ENCODE measurements at places on chromosomes 2 and 18.

- no peak for DNase-seq
Observed at GRCh38 chr2:147438882-147439281, 405.9 kb upstream of the ACVR2A start.

DNA sequence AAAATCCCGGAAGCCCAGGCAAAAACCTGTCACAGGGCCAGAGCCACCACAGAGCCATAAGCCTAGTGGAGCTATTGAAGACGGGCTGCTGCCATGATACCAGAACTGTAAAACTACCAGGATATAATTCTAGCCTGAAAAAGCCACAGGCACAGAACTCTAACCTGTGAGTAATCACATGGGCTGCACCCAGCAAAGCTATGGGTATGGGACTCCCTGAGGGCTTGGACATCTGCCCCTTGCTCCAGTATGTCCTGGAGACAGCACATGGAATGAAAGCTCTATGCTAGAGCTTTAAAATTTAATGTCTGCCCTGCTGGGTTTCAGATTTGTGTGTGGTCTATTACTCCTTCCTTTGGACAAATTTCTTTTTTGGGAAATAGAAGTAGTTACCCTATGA is 2183.6 kb upstream of the CELF4 start:
- DNase-seq: no peak

- no peak for DNase-seq
Observed at GRCh38 chr2:170481201-170481600, 233.9 kb upstream of the SP5 start.

DNA sequence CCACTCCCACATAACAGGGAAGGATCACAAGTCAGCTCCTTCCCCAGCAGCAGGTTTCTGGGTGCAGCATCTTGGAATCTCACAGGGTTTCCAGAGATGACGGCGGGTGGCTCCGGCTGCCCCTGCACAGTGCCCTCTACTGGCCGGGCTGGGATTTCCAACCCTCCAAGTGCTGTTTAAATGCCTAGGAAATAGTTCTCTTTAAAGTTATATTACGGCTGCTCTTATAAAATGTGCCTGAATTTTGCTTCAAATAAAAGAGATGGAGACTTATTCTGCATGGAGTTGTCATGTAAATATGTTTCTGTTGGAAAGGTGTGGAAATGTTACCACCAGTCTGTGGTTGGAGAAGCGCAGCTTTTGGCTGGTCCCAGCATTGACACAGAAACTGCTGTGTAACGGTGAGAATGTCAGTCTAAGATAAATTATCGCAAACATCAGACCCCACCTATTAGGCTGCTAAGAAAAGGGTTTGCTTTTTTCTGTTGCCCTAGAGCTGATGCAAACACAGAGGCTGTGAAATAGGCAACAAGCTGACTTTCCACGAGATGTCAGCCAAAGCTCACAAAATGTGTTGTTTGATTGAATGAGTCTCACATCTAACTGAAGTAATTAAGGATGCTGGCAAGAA is 3.3 kb upstream of the HJURP start:
- DNase-seq: no peak

- DNase-seq: no peak
Observed at GRCh38 chr2:105749583-105750400, 5.1 kb downstream of the NCK2 start.

GRCh38 chr2:44136252-44136651 is 32.4 kb upstream of the PPM1B start:
- peak; percentile 72 for DNase-seq

DNA sequence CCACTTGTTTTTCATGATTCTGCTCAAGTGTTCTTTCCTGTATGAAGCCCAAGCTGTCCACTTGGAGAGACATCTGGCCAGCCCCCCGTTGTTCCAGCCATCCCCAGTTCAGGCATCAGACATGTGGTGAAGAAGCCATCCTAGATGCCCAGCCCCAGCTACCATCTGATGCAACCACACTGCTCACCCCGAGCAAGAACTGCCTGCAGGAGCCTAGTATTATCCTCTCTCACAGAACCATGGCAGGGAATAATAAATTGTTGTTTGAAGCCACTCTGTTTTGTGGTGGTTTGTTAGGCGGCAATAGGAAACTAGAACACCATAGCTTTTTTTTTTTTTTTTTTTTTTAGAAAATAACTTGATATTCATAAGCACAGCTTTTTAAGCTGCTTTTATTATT is 19.5 kb upstream of the DARS1 start:
- DNase-seq: no peak

DNA sequence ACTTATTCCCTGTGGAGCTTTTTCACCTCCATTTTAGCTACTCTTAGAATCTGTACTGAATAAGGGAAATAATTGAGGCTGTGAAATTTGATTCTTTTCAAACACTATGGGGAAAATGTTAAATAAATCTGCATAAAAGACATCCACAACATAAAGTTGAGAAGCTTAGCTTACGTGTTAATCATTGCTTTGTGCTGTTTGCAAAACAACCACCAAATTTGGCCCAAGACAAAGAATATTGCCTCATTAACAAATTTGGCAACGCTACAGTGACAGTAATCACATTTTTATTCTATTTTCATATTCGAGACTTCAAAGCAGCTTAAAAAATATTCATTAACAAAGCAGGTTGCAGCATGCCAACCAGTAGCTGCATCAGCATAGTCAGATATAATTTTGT is 437.6 kb downstream of the DPP10 start:
- no peak for DNase-seq

DNA sequence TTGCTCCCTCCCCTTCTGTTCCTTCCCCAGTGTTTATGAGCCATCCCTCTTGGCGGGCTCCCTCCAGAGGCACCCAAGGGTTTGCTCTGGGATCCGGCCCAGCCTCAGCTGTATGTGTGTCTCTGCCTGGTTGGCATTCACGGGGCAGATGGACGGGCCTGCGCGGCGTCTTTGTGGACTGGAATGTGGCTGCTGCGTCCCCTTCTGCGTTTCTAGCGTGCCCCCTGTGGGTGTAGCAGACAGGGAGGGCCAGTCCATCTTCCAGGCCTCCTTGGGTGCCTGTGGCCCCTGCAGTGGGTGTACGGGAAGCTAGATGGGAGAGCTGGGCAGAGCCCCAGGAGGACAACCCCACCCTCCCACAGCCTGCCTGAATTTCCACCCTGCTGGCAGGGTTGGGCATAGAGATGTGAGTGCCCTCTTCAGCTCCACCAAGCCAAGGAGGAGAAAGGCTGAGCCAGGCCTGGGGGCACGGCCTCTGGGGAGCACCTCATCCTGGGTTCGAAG is 15.7 kb downstream of the GPC1 start:
- DNase-seq: no peak

DNA sequence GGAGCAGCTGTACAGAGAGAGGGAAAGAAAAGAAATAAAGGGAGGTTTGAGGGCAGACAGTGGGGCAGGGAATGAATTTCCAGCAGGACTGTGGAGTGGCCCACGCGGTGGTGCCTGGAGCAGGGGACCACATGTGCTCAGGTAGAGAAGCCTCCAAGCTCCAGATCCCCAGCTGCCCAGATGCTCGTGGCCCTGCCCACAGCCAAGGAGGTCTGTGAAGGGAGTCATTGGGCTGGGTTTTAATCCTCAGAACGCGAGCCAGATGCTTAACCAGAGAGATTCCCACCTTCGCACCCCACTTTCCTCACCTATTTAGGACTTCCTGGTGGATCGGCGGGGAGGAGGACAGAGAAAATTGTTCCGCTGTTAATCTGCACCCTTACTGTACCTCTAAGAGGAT is 369.4 kb downstream of the PARD3B start:
- DNase-seq: no peak

DNA sequence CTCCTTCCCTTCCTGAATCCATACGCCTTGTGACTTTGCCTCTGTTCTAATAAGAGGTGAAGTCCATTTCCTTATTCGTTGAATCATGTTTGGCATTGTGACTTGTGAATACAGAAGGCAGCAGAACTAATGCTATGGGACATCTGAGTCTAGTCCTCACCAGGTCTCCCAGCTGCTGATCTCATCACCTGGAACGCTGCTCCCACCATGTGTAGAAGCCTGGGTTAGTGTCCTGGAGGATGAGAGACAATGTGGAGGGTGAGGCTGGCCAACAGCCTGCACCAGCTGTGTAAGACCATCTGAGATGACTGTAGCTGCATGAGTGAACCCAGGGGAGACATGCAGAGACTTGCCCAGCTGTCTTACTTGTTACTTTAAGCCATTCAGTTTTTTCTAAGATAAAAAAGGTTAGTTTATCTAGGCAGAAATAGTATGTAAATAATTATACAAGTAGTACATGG is 3.5 kb upstream of the HAAO start:
- no peak for DNase-seq

DNA sequence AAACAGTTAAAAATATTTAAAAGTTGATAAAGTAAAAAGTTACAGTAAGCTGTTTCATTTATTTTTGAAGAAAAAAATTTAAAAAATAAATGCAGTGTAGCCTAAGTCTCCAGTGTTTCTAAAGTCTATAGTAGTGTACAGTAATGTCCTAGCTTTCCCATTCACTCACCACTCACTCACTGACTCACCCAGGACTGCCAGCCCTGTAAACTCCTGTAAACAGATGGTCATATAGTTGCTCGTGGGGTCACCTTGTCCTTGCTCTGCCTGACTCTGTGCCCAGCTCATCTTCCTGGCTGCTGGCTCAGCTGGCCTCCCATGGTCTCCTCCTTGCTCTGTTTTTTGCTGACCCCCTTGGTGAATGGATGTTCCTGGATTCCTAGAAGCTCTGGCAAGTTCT is 180.3 kb downstream of the VAPA start:
- peak; percentile 28 for DNase-seq

DNA sequence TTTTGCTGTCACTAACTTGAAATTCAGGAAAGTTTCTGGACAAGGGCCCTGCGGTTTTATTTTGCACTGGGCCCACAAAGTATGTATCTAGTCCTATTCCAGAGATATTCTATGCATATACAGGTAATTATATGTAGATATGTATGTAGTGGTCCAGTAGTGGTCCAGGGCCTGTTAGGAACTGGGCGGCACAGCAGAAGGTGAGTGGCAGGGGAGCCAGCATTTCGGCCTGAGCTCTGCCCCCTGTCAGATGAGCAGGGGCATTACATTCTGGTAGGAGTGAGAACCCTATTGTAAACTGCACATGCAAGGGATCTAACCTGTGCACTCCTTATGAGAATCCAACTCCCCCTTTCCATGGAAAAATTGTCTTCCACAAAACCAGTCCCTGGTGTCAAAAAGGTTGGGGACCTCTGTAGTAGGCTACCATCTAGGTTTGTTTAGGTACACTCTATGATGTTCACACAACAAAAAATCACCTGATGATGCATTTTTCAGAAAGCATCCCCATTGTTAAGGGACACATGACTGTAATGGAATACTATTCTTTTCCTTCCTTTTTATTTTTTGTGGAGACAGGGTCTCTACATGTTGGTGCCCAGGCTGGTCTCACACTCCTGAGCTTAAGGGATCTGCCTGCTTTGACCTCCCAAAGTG is 2.8 kb upstream of the PPP4R3B start:
- no peak for DNase-seq

DNA sequence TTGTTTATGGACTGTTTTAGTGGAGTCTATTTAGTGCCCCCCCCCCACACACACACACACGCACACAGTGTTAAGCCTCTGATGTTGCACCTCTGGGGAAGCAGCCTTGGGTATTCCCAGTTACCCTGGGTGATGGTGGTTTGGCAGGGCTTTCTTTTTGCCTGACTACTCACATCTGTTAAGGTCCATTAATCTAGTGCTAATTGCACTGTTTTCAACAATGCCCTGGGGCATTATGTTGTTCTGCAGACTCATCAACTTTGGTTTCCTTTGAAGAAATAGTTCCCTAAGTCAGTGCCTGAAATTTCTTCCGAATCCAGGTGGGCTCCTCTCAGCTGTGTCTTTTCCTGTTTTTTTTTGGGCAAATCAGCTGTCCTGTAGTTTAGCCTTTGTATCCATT is 34.7 kb downstream of the SPOPL start:
- peak; percentile 4 for DNase-seq

All from fibroblast of skin of right biceps (primary cell).